ENCODE measurements at places on chromosomes 1 and 21.

- peak; percentile 57 for DNase-seq
Observed at GRCh38 chr1:151838222-151839081, 1.2 kb downstream of the C2CD4D start.

DNA sequence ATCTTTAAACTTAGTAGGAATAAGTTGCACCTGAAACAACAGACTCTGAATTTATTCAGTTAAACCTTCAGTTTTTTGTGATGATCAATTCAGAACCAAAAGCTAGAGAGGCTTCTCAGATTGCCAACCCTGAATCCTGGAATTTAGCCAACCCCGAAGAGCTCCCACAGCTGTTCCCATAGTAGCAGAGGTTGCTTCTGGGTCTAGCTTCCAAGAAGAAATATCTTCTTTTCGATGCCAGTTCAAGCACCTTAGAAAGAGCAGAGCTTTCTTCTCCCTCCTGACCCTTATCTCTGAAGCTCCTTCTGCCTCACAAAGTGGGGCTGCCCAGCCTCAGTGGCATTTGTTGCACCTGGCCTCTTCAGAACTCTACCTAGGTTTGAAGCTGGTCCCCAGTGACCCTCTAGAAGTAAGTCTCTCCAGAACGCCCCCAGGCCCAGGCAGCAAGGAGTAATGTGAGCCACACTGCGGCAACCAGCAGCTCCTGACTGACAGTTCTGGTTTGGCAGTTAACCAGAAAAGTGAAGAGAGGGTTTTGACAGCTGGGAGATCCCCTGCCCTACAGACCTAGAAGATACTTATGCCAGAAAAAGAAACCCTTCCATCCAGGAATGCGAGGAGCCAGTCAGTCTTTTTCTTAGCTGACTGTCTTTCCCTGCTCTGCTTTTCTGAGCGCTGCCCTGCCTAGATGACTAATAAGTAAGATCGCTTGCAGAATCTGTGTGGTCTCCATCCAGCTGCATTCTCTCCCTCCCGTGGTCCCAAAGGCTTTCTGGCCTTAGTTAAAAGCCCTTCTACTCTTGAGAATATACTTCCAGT lies 165.9 kb downstream of the ADGRL4 start:
- DNase-seq = no peak

DNA sequence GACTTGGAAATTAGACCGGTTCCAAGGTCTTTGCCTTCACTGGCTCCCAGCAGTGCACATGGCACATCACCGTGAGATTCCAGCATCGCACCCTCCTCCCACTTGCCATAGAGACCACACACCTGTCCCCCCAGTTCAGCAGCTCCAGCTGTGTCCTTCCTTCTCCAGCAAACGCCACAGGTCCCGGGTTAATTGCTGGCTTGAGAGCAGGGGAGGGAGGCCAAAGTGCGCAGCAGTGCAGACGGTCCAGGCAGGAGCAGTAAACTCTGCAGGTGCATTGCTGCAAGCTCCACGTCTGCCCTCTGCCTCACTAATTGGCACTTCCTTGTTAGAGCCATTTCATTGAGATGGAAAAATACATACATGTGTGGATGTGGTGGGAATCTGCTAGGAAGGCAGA lies 65.3 kb downstream of the KLHDC7A start:
- no peak for DNase-seq

DNA sequence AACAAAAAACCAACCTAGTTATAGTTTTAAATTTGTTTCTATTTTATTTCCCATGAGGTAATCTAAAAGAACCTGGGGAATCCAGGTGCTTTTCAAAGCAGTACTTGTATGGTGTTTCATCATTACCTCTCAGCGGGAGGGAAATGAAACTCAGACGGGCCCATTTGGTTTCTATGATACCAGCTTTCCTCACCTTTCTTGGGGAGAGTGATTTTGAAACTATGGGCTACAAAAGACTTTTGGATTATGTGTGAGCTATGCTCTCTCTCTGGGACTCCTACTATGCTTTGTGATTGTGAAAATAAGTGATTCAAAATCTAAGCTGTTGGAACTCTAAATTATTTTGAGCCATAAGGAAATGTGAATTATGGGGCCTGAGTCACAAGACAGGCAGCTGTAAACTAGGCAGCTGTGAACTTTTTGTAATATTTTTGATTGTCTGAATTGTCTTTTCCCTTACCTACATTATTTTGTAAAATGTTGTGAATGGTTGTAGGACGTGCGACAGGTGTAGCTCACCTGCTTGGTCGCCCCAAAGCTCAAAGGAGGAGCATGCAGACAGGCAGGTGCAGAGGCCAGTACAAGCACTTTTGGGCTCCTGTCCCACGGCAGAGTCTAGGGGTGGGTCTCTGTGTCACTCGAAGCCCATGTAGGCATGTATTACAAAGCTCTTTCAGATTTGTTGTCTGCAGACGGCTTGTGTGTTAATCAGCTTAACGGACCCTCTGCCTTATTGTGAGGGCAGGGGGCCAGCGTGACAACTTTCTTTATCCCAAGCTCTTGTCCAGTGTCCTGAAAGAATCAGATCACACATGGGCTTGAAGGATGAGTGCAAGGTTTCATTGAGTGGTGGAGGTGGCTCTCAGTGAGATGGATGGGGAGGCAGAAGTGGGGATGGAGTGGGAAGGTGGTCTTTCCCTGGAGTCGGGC lies 64.8 kb upstream of the BACH1 start:
- DNase-seq = peak; percentile 19

- no peak for DNase-seq
Observed at GRCh38 chr1:177669161-177669560, 300.7 kb downstream of the SEC16B start.

- DNase-seq = no peak
Observed at GRCh38 chr1:51565009-51565408, 45.9 kb upstream of the EPS15 start.

DNA sequence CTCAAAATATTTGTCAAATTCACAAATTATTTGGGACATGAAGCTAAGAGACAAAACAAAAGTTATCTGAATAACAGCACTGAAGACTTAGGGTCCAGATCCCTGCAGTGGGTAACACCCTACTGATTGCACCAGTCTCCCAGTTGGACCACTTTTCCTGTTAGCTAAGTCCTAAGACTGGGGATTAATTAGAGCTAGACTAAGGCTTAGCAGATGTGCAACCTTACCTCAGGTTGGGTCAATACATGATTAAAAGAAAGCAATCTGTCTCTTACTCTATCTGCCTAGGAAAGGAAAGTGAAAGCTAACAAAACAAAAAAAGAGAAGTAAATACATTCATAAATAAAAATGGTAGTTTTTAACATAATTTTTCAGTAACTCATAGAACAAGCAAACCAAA lies 737.2 kb upstream of the CHRM3 start:
- DNase-seq = no peak

- no peak for DNase-seq
Observed at GRCh38 chr1:44832056-44832705, 10.9 kb downstream of the PTCH2 start.

GRCh38 chr1:205917466-205918238 lies 25.6 kb downstream of the SLC26A9 start:
- no peak for DNase-seq

- DNase-seq = no peak
Observed at GRCh38 chr1:156616463-156616862, 2.8 kb upstream of the HAPLN2 start.

DNA sequence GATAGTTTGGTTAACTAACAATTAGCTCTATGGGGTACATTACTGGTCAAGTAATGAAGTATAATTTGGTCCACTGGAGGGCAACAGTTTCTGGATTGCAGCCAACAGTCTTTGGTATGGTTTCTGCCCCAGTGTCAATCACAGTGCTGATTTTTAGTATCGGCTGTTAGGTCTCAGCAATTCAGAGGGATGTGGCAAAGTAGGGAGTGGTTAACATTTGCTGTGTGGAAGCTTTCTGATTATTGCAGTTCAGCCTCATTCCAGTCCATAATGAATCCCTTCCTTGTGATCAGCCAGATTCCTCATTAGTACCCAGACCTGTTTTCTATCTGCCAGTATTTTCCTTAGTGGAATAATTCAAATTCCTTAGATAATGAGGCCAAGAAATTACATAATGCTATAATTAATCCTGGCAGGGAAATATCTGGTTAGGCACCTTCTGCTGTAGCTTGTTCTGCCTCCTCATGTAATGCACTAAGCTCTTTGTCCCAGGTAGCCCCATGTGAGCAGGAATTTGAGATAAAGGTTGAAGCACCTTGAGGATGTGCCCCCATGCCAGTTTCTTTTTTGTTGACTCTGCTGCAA lies 14.0 kb downstream of the F3 start:
- DNase-seq = no peak

DNA sequence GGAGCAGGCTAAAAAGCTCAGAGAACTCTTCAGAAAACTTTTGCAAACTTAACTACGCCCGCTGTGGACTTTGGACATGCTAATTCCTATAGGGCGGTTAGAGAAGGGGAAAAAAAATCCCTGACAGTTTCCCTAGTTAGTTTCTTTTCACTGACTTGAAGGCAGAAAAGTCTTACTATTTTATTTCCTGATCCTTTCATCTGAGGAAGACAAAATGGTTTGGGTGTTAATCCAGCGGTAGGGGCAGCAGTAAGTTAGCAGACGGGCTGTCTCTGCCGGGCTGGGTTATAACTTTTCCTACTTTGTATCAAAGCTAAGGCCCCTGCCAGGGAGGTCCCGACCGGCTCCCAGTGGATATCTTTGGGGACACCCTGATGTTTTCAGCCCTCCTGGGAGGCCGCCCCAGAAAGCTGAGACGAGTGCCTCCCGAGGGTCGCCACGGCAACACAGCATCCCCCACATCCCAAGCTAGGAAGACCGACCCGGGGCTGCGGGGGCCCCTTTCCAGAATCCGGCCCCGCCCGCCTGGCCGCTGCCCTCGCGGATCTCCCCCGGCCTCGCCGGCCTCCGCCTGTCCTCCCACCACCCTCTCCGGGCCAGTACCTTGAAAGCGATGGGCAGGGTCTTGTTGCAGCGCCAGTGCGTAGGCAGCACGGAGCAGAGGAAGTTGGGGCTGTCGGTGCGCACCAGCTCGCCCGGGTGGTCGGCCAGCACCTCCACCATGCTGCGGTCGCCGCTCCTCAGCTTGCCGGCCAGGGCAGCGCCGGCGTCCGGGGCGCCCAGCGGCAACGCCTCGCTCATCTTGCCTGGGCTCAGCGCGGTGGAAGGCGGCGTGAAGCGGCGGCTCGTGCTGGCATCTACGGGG lies 162.6 kb downstream of the RUNX1 start:
- peak; percentile 53 for DNase-seq

GRCh38 chr1:19122668-19123067 lies 87.4 kb downstream of the UBR4 start:
- no peak for DNase-seq

DNA sequence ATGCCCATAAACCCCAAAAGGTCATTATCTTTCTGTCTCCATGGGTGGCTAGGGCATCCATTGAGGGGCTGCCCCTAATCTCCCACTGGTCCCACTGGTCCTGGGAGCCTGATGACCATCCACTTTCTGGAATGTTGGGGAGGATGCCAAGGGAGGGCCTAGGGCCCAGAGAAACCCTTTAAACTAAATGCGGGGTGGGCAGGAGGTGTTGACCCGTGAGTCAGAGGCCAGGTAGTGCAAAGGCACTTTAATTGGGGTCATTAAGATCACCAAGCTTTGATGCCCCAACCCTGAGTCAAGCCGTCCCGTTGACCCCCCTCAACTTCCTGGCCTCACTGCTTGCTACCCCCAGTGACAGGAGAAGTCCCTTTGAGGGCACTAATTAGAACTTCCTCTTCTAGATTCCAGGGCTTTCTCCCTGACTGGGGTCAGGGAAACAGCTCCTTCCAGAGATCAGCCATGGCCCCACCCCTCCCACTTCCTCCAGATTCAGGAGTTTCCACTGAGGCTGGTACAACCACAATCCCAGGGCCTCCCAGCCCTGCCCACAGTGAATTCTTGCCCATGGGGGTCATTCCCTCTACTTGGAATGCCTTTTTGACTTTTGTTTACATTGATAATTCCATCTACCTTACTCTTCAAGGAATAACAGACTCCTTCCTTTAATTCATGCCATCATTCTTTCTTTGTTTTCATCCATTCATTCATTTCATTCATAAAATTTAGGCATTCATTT lies 15.5 kb upstream of the SERINC2 start:
- no peak for DNase-seq

GRCh38 chr1:163170975-163171676 lies 31.6 kb downstream of the RGS5 start:
- no peak for DNase-seq

GRCh38 chr1:42173155-42173933 lies 8.8 kb upstream of the GUCA2A start:
- DNase-seq = peak; percentile 69

DNA sequence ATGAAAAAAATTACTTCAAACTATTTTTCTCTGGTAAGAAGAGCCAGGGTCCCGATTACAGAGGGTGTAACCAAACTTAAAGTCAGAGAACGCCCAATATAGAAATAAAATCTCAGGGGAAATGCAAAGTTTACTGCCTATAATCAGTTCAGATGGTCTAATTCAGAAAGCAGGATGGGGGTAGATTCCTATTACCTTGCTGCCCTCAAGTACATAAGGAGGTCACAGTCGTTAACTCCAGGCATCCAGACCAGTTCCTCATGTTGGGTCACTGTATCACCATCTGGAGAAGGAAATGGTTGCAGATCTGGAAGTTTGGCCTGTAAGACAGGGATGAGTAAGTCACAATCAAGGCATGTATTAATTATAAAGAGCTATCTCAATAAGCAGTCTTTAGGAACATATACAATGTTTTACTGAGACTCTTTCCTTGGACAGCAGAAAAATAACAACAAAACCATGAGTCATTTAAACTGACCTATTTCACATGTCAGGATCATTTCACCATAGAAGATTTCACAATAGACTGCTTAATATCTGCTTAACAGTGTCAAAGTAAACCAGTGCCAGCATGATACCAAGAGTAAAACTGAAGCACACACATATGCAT lies 179.4 kb downstream of the SLC45A1 start:
- DNase-seq = no peak

GRCh38 chr1:182614796-182615454 lies 10.7 kb upstream of the RGS16 start:
- peak; percentile 81 for DNase-seq

- DNase-seq = no peak
Observed at GRCh38 chr1:232059726-232060374, 433.3 kb downstream of the DISC1 start.

GRCh38 chr1:245707941-245708340 lies 553.2 kb downstream of the KIF26B start:
- no peak for DNase-seq

GRCh38 chr1:119773711-119774241 lies 5.1 kb upstream of the HMGCS2 start:
- no peak for DNase-seq

- no peak for DNase-seq
Observed at GRCh38 chr1:228393268-228393701, 13.3 kb downstream of the TRIM11 start.

DNA sequence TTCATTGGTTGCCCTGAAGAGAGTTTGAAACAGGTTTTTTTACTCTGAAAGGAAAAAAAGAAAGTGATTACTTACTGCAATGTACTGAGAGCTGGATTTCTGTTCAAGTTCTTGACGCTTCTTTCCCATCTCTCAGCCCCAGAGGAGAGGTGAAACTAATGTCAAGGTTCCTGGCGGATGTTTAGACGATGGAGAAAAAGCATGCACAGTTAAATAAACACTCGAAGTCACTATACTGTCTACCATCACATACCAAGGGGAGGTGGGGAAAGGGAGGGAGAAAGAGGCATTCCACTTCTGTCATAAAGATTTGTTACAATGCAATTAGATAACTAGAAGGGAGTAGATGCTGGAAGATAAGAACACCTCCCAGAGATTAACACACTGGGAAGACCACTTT lies 177.0 kb upstream of the TNR start:
- DNase-seq = no peak

Data from stimulated activated naive CD8-positive, alpha-beta T cell treated with anti-CD3 and anti-CD28 coated beads, Interleukin-15, Interleukin-2, amounts not matched to agents 100 U/mL and 50 U/mL, for 24 hours (primary cell).